Neural progenitor cell (in vitro differentiated cells): ENCODE measurements at places on chromosomes 1 and 21. TPM values are rescaled to one million over a fixed set of nuclear protein-coding genes. Genes with fewer than 3 reads are reported as not detected.

GRCh38 chr1:51986718-51987117 lies 3.8 kb downstream of the RAB3B start:
- no peak overlapping the region for H3K4me3 ChIP-seq
- H3K27ac ChIP-seq = no peak overlapping the region
- no peak for DNase-seq
- peaks cover 6% of the 10 kb centered on the region for H3K27me3 ChIP-seq

INSRR gene
- total RNA-seq = not detected in 2 replicates

- no peak overlapping the region for H3K27ac ChIP-seq
- no peaks in the 10 kb centered on the region for H3K36me3 ChIP-seq
- no peaks in the 10 kb centered on the region for H3K27me3 ChIP-seq
- peaks cover 10% of the 10 kb centered on the region for H3K4me1 ChIP-seq
- DNase-seq = no peak
- H3K4me3 ChIP-seq = no peak overlapping the region
Measured at GRCh38 chr1:69230208-69230607, 337.5 kb upstream of the LRRC7 start.

- H3K27me3 ChIP-seq = no peaks in the 10 kb centered on the region
- peaks cover 10% of the 10 kb centered on the region for H3K4me1 ChIP-seq
- DNase-seq = peak; percentile 41
Measured at GRCh38 chr1:186082235-186082937, 292.7 kb downstream of the TPR start.

DNA sequence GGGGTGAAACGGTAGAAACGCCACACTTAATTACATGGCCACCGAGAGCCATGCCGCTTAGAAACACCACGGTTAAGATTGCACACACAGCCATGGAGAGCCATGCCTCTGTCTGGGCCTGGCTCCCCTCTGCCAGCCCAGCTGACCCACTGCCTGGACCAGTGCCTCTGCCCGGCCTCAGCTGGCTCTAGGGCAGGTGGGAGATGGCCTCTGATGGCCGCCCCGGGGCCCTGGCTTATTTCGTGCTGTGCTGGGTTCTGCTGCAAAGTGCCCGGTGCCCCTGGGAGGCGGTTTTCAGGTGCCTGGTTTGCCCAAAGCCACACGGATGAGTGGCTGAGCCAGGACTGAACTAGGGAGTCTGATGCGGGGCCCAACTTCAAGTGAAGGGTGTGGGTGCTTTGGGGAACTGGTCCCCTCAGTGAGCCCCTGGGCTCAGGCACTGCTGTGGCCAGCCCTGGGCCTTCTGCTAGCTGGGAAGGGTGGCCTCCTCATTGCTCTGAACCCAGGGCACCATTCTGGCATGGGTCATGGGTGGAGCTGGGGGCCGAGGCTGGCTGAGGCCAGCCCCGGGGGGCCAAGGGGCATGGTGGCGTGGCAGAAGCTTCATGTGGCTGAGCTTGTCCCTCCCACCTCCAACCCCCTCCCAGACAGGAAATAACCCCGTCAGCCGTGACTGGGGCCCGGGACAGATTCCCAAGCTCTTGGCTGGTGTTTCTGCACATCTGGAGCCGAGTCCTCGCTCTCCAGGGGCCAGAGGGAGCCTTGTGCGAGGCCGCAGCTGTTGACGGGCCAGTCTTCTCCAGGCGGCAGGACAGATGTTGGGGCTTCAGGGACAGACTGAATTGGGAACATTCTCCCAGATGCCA lies 1.9 kb upstream of the GPR153 start:
- no peak overlapping the region for H3K27ac ChIP-seq
- H3K36me3 ChIP-seq = no peaks in the 10 kb centered on the region
- peaks cover 17% of the 10 kb centered on the region for H3K4me1 ChIP-seq
- peaks cover 8% of the 10 kb centered on the region for H3K27me3 ChIP-seq
- no peak for DNase-seq

GRCh38 chr1:212188599-212189351 lies 96.4 kb upstream of the PPP2R5A start:
- H3K36me3 ChIP-seq = no peaks in the 10 kb centered on the region
- H3K27me3 ChIP-seq = no peaks in the 10 kb centered on the region

SPRR2F gene
- not detected in 2 replicates for total RNA-seq

AIRE gene
- total RNA-seq = not detected in 2 replicates

- no peaks in the 10 kb centered on the region for H3K27me3 ChIP-seq
- no peaks in the 10 kb centered on the region for H3K4me1 ChIP-seq
- no peak overlapping the region for H3K27ac ChIP-seq
- DNase-seq = no peak
- no peaks in the 10 kb centered on the region for H3K36me3 ChIP-seq
Measured at GRCh38 chr21:36858320-36858957, 108.0 kb downstream of the HLCS start.
